ENCODE measurements at places on chromosomes 2 and 18.
A peak's percentile ranks its signal among the peaks of the same experiment; 100 is the strongest.

DNA sequence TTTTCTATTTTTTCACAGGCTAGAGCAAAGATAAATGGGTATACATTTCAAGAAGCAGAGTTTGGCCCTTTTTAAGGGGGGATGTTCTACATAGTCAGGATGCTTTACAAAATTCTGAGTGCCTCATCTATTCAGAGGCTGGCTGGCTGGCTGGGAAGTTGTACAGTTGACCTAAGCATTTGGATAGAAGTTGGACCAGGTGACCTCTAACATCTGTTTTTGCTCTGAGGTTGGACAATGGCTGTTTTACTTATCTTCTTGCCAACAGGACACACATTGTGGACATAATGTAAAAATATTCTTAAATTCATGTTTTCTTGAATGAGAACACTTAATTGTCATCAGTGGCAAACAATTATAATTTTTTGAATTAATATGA lies 205.4 kb downstream of the PTPRM start:
- no peak for DNase-seq

DNA sequence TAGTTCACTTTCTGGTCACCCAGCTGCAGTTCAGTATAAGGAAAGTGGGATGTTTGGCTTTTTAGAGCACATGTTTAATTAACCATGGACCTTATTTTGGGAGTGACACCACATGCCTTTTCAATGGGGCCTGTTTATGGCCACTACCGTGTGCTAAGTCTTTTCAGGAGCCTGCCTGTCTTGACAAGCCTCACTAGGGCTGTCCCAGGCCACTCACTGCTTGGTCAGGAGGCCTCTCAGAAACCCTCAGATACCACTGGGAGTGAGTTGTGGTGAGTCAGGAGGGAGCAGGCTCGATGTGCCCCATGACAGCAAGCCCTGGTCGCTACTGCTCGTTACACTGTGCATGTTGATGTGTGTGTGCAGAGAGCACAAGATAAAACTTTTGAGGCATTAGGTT lies 123.0 kb downstream of the MAP4K4 start:
- peak; percentile 35 for DNase-seq

GRCh38 chr2:198874472-198874858 lies 583.3 kb downstream of the SATB2 start:
- DNase-seq, result no peak

GRCh38 chr2:24276349-24276899 lies 83.9 kb downstream of the ITSN2 start:
- no peak for DNase-seq

DNA sequence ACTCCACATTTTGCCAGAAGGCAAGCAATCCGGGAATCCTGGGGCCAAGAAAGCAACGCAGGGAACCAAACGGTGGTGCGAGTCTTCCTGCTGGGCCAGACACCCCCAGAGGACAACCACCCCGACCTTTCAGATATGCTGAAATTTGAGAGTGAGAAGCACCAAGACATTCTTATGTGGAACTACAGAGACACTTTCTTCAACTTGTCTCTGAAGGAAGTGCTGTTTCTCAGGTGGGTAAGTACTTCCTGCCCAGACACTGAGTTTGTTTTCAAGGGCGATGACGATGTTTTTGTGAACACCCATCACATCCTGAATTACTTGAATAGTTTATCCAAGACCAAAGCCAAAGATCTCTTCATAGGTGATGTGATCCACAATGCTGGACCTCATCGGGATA lies 26.8 kb downstream of the B3GNT2 start:
- DNase-seq, result no peak

DNA sequence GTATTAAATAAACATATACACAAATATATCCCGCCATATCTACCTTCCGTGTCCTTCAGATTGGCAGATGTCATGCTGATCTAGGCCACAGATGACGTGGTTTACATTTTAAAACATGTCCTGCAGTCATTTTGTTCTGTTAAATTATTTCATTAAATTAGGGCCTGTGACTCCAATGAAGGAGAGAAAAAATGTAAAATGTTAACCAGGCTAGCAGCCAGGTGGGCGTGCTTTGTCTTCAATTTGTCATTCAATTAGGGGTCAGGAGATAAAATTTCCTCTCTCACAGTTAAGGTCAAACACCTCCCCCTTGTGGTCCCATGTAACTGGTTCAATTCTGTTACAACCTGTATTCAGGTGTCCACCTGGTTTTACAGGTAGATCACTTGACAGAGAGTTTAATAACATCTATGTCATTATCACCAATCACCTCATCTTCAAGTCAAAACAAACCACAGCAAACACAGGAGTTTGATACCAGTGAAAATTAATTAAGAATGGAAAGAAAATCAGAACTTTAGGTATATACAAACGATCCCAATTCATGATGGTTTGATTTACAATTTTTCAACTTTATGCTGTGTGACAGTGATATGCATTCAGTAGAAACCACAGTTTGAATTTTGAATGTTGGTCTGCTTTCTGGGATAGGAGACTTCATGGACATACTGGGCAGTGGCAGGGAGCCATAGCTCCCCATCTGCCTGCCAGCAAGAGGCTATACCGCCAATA lies 339.4 kb downstream of the CMPK2 start:
- DNase-seq, result no peak

- no peak for DNase-seq
Observed at GRCh38 chr2:215748446-215748845, 264.9 kb downstream of the MREG start.

GRCh38 chr18:48545757-48546321 lies 7.0 kb downstream of the CTIF start:
- DNase-seq, result peak; percentile 73

GRCh38 chr18:57772387-57772799 lies 30.7 kb downstream of the ATP8B1 start:
- no peak for DNase-seq

- no peak for DNase-seq
Observed at GRCh38 chr2:175220075-175220474, 38.6 kb upstream of the ATP5MC3 start.

GRCh38 chr2:214412679-214413078 lies 1.8 kb downstream of the VWC2L start:
- DNase-seq, result no peak

- no peak for DNase-seq
Observed at GRCh38 chr2:5535301-5535700, 156.9 kb upstream of the SOX11 start.

DNA sequence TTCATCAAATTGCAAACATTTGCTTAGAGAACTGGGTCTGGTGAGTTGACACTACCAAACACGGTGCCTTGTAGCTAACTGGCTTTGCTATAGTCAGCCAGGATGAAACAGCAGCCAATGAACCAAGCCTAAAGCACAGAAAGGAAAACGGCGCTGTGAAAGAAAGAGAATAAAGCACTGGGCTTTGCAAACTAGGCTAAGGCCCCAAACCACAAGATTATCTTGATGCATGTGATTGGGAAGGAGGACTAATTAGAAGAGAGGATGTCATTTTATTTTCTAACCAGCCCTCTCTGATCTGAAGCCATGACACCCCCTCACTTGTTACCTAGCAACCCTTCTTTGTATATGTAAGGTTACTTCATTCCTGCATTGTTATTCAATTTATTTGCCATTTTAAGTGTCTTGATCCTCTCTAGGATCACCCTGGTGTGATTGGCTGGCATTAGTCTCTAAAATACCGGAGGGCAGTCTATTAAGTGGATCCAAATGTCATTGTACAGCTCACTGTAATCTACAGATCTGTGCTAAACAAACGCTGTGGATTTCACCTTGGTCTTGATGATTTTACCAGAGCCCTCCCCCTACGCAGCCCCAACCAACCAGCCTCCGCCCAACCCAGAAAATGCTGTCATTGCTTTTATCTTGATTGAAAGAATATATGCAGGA lies 395.4 kb upstream of the ACVR2A start:
- no peak for DNase-seq

DNA sequence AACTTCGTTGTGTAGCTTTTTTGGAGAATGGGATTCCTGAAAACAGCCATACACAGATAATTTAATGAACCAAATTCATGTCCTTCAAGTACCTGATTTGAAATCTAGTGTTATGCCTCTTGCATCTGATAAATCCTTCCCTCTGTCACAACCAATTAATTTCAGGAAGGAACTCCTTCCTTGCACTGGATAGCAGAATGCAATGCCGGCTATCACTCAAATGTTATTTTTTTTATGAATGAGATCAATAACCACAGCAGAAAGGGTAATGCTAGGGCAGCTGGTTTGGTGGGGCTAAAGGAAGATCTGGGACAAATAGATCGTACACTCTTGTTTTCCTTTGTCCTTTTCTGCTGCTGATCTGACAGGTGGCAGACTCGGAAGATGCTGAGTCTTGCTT lies 899.5 kb upstream of the GYPC start:
- no peak for DNase-seq

DNA sequence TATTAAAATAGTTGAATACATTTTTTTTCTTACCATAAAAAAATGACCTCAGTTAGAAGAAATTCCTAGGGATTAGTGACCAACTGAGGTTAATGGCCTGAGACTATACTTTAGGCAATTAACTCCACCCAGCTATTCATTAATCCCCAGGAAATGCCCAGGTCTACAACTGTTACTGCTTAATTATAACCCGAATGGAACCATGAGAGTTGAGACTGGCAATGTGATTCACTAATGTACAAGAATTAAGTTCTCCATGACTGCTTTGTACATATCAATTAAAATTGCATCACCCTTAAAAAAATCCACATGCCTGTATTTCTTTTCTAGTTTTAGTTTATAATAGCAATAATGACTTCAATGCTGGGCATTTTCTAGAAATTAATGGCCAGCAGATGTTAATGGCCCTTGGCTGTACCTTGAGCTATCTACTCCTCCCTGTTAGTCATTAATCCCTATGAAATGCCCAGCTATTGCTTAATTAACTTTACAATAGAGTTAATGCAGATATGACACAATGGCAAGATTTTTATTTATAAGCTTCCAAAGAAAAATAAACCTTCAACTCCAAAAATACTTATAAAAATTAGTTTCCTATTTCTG lies 44.1 kb downstream of the ERBB4 start:
- no peak for DNase-seq

DNA sequence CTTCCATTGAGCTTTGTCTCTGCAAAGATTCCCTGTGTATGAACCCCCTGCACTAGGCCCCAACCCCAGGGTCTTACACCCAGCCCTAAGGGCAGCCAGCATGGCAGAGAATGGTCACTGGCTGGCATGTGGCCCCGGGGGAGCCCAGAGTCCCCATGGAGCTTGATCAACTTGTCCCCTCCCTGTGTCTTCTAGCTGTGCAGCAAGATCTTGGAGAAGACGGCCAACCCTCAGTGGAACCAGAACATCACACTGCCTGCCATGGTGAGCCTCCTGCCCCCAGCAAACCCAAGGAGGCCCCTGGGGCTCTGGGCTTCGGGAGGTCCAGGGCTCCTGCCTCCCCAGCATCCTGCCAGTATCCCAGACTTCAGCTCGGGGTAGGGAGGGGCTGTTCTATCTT lies 81.5 kb downstream of the DYSF start:
- DNase-seq, result no peak

GRCh38 chr2:28818053-28818452 lies 7.4 kb downstream of the SPDYA start:
- DNase-seq, result no peak

GRCh38 chr2:134008837-134009236 lies 245.0 kb upstream of the MGAT5 start:
- no peak for DNase-seq

DNA sequence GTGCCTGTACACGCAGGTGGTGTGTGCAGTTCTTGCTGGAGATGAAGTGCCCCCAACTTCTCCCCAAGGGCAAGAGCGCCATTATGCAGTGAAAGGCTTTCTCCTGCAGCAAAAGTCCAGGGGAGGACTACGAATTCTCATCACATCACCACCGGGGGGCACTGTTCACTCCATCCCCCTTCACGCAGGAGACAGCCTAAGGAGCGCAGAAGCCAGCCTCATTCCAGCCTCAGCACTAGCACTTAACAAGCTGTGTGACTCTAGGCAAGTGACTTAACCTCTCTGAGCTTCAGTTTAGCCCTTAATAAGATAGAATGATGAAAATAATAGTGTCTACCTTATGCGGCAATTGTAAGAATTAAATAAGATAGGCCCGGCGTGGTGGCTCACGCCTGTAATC lies 32.3 kb downstream of the DNMT3A start:
- DNase-seq, result peak; percentile 78

DNA sequence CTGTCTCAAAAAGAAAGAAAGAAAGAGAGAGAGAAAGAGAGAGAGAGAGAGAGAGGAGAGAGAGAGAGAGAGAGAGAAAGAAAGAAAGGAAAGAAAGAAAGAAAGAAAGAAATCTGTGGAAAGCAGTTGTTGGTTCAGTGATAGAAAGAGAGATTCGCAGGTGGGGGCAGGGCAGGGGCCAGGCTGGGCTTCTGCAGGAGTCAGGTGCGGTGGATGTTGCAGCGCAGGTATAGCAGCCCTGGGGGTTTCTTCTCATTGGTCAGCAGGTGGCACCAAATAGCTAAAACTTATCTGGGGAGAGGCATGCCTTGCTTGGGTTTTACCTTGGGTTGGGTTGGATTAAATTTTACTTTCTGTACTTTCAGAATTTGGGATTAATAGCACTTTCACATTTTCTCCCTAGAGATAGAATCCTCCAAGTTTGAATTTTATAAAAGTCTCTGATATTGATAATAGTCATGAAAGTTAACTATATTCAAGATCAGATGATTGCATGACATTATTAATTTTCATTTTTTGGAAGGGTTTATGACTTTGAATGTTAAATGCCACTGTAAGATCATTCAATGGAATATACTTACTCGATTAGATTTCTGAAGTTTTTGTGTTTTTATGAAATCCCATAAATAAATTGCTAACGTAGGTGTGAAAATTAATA lies 66.6 kb downstream of the SPTBN1 start:
- peak; percentile 80 for DNase-seq

DNA sequence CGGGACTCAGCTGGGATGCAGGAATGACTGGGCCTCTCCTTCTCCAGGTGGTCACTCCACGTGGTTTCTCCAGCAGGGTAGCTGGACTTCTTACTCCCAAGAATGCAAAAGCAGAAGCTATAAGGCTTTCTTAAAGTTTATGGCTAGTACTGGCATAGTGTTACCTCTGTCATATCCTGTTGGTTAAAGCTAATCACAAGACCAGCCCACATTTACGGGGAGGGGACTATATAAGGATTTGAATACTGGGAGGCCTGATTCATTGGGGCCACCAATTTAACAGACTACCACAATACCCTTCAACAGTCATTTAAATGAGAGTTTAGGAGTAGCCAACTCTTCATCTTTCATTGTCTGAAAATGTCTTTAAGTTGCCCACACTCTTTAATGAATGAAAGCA lies 94.4 kb upstream of the TSPYL6 start:
- no peak for DNase-seq

GRCh38 chr2:37780387-37780676 lies 108.9 kb upstream of the CDC42EP3 start:
- no peak for DNase-seq

DNA sequence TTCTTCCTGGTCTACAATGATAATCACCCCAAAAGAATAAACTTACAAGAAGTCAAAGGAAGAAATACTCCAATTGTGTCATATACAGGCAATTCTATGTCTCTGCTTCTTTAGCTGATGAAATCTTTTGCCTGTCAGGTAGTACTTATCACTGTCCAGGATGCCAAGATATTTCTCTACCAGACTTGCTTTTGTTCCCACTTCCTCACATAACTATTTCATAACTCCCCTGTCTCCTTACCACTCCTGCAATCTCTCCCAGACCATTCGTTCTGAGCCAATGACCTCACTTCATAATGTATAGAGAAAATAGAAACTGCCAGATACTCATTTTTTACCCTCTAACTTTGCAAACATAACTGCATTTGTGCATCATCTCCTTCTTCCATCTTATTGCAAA lies 39.1 kb downstream of the HNMT start:
- no peak for DNase-seq

GRCh38 chr18:79200546-79201268 lies 131.5 kb downstream of the ATP9B start:
- DNase-seq, result peak; percentile 14

- no peak for DNase-seq
Observed at GRCh38 chr2:9206991-9207640, 504 bp downstream of the ASAP2 start.
